Cardiac fibroblast (primary cell): ENCODE measurements at places on chromosomes 5 and 9.
A peak's percentile ranks its signal among the peaks of the same experiment; 100 is the strongest.

GRCh38 chr5:29984156-29984540 lies 1209.3 kb upstream of the CDH6 start:
- no peak for DNase-seq

DNA sequence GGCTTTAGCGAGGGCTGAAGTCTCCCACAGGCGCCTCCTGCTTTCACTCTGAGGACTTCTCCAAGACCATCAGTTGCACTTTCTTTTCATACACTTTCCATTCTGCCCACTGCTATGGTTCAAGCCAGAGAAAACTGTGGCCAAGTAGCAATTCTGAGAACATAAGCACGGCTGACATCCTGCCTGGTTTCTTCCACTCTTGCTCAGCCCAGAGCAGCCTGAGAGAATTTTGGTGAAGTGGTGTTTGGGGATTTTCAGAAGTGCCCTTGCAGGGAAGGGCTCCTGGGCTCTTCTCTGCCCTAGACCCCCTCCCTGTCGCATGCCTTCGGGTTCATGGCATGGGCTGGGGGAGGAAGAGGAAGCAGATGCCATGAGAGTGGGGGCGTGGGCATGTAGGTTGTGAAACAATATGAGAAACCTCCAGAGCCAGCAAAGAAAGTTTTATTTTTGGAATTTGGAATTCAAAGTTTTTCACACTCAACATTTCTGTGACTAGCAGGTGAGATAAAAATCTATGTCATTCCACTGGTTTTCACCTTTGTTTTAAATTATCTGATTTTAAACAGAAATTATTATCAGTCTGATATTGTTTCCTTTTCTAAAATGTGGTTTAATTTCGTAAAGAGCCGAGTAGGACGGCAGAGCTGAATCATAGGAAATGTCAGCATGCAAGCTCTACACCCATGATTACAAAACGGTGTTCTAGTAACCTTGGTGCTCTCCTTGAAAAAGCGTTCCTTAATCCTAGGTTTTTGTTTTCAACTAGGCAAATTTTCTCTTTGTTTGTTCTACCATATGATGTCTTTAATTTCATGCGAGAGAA lies 27.8 kb upstream of the TNFSF8 start:
- peak; percentile 5 for DNase-seq

DNA sequence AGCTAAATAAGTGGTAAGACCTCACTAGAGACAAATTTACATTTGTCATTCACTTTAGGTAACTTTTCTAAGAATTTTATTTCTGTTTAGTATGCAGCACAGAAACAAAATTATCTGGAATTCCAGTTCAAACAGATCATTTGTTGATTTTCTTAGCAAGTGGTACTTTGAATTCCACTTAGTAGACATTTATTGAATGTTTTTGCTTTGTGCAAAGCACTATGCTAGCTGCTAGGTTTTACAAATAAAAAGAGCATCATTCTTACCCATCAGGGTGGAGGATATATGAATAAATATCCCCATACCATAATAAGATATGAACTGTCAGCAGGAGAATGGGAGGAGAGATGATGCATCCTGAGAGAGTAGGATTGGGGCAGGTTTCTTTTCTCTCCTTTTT lies 35.4 kb downstream of the GNG10 start:
- DNase-seq, result no peak

- no peak for DNase-seq
Measured at GRCh38 chr9:34479431-34479866, 20.8 kb downstream of the DNAI1 start.

GRCh38 chr5:173231381-173231766 lies 3.6 kb downstream of the NKX2-5 start:
- DNase-seq, result no peak

DNA sequence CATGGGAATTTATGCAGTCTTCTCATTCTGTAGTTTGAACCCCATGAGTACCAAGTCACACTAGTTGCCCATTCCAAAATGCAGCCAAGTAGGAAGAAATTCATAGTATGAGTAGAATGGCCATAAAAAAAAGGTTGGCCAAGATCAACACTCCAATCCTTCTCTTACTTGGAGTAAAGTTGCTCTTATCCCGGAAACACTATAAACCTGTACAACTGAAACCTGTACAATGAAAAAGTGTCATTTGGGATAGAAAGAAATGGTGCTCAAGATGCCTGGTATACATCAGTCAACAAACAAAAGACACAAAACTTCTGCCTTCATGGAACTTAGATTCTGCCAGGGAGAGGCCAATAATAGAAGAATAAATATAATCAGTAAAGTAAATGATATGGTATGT lies 325.0 kb downstream of the NFIB start:
- no peak for DNase-seq

GRCh38 chr9:128072144-128073021 lies 4.4 kb downstream of the SLC25A25 start:
- DNase-seq, result peak; percentile 87

GRCh38 chr9:98291820-98292219 lies 36.4 kb upstream of the TBC1D2 start:
- DNase-seq, result no peak

DNA sequence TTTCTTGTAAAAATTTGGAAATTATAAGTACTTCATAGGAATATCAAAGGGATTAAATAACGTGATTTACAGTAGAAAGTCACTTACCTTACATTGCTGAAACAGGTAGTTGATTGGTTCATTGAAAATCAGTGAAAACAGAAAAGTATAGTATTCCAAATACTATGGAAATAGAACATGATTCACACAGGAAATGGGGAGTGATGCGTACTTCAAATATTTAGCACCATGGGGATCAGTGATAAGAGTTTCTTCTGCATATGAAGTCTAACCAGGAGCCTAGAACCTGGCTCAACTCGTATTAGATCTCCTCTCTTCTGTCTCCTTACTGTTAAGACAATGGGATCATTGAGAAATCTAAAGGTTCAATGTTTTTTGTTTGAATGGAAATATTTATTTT lies 133.3 kb downstream of the FAM174A start:
- DNase-seq, result peak; percentile 47

DNA sequence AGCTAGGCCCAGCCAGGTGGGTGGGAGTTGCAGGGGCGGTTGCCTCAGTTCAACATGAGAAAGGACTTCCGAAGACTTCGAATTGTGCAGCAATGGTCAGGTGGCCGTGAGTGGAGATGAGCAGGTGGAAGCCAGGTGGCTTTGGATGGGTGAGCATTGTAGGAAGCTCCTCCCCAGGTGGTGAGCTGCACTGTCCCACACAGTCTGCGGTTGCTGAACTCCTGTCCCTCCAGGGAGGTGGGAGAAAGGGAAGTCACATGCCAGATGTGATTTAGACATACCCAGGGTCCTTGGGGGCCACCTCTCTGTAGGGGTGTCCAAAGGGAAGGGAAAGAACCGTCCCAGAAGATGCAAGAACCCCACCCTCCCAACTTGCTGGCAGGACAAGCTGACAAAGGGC lies 30.4 kb downstream of the COL15A1 start:
- DNase-seq, result no peak

- no peak for DNase-seq
Measured at GRCh38 chr5:4720831-4721230, 419.3 kb upstream of the ADAMTS16 start.

GRCh38 chr9:15213249-15213648 lies 93.8 kb downstream of the TTC39B start:
- DNase-seq, result no peak

- no peak for DNase-seq
Measured at GRCh38 chr9:33628865-33629410, 104.9 kb downstream of the ANKRD18B start.

GRCh38 chr5:170536525-170536924 lies 32.7 kb downstream of the KCNIP1 start:
- DNase-seq, result no peak

- no peak for DNase-seq
Measured at GRCh38 chr5:127031147-127031862, 947 bp upstream of the MARCHF3 start.

- no peak for DNase-seq
Measured at GRCh38 chr5:54146916-54147315, 163.5 kb downstream of the ARL15 start.

DNA sequence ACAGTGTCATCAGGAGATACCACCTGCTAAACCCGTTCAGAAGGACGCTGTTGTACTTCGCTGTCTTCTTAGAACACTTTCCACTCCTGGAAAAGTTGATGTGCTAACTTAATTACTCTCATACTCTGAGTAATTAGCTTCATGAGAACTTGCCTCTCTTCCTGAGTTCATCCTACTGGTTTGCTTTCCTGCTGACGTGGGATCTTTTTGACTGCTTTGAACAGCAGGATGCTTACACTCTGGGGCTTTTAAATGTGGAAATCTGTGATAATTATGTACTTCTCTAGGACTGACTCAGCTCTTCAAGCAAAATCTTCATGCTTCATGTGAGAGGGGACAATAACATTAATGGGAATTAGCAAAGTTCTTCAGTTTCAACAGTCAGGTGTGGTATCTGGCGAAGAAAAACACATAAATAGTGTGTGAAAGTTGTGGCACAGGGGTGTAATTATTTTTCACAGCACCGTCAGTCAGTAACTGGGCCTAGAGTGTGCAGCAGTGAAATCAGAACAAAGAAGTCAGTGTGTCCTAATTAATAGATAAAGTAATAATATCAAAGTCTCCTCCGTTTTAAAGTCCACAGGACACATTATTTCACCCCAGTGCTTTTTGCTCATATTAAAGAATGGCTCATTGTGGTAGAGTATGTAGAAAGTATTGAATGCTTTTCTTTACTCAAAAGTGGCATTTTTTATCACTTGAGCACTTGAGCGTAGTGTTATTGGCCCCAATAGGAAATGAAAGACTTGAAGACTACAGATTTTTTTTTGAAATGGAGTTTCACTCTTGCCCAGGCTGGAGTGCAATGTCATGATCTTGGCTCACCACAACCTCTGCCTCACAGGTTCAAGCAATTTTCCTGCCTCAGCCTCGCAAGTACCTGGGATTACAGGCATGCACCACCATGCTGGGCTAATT lies 140.9 kb upstream of the DMRT1 start:
- no peak for DNase-seq

DNA sequence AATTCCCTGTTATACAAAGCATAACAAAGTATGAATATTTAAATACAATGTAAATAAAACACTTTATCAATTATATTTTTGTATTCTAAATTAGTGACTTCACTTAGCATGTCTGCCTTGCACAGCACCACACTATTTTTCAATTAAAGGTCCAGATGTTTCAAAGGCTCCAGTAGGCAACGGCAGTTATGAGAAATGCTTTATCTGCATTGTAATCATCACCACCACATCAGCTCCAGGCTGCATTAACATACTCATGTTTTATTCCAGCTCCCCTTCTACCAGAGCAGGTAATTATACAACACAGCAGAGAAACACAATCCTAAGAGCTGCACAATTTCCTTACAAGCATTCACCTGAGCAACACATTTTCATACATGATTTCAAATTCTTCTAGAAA lies 102.8 kb downstream of the MAPKAP1 start:
- DNase-seq, result no peak

GRCh38 chr5:75512383-75513074 lies 838 bp downstream of the POLK start:
- DNase-seq, result peak; percentile 42

DNA sequence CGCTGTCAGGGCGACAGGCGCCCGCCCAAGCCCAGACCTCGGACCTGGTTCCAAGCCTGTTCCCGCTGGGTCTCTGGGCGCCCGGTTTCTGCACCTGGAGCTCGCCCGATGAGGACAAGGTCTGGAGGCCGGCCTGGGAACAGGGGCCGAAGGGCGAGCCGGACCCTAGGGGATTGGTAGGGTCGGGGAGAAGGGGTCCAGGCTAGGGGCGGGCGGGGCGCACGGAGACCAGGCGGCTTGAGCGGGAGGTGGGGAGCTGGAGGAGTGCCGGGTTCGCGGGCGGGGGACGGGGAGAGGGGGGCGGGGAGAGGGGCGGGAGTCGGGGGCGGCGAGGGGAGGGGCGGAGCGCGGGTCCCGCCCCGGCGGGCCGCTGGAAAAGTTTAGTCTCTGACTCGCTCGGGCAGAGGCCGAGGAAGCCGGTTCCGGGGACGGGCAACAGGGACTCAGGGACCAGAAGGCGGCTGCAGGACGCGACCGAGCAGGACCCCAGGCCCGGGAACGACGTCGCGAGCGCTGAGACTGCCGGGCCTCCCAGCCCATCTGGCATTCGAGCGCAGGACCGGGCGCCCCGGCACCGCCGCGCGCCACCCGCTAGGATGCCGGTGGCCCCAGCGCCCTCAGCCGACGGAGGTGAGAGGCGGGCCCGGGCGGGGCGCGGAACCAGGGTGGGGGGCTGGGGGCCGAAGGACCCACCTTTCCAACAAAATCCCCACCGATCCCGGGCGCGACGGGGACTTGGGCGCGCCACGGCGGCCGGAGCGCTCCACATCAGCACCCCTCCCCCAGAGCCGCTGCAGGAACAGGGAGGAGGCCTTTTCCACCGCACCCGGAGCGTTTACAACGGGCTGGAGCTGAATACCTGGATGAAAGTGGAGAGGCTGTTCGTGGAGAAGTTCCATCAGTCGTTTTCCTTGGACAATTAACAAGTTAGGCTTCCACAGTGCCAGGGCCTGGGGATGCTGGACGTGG lies at the start of gene S1PR3:
S1PR3 (plus strand) TSS at position 403 of the 969 bp plus-strand sequence. CDS start 9,733 bp downstream, outside the sequence.
- DNase-seq, result peak; percentile 60
